Tongue (tissue), 3 donors: ENCODE measurements at places on chromosomes 7 and 10.

- no peak for DNase-seq
These were observed 322.4 kb downstream of the PCDH15 start for GRCh38 chr10:54478601-54479000.

- no peak for DNase-seq
These were observed 40.3 kb downstream of the PDGFA start for GRCh38 chr7:479115-479947.

DNA sequence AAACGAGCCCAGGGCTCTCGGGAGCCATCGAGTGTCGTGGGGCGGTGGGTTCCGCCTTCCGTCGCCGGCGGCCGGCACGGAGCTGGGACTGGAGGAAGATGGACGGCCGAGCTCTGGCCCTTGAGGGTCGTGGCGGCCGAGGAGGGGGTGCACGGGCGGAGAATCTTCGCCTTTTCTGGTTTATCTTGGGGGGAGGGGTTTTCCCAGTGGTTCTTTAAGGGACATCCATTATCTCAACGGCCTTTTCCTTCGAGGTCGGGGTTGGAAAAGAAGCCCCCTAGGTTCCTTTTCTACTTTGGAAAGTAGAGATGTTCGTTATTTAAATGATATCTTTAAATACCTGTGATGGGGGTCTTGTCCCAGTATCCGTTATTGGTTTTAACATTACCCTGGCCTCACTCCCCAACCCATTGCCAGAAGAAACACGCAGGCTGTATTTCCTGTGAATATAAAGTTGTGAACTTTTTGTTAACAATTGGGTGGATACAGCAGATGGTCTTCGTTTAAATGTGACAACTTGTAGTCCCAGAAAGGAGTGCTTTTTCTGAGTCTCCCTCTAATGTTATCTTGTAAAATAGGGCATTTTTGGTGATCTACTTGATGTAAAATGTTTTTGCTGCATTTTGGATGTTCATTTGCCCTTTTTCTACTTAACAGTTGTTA, 765 bp downstream of the CCAR1 start:
- peak; percentile 25 for DNase-seq

DNA sequence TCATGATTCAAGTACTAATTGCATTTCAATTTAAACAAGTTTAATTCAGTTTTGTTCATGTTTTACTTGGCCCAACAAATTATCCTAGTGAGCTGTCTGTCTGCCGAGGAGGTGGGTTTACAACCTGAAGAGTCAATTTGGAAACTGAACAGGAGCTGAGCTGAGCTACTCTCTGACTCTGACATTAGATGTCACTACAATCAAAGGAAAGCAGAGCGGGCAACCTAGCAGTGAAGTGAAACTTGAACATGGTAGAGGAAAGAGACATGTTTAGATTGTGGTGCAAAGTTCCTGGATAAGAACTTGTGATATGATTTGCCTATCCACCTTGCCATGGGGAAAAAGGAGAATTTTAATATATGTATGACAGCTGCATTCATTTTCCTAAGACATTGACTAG, 9.6 kb upstream of the AGR3 start:
- DNase-seq: peak; percentile 64

- DNase-seq: peak; percentile 65
These were observed 10.0 kb upstream of the GTF2IRD1 start for GRCh38 chr7:74443543-74444247.
